Activated CD8-positive, alpha-beta T cell treated with anti-CD3 and anti-CD28 coated beads, Interleukin-2, amount 10 ng/mL, durations not matched to agents 7 days and 5 days (primary cell): ENCODE measurements at places on chromosomes 11 and 22. TPM values are rescaled to one million over a fixed set of nuclear protein-coding genes. Genes with fewer than 3 reads are reported as not detected.
A peak's percentile ranks its signal among the peaks of the same experiment; 100 is the strongest.

INS gene
- not detected for total RNA-seq

DNA sequence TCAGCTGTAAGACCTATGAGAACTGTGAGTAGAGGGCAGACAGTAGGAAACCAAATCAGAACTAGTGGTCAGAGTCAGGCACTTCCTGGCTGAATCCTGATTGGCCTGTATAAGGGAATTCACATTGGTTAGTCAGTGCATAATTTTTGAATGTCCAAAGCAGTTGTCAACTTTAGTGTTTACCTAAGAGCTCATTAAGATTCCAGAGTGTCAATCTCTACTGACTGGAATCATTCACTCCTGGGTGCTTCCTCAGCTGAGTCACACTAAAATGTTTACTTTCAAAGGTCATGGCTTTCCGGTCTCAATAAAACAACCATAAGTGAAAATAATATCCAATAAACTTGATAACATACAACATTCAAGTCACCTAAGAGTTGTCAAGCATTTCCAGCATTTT lies 306.1 kb downstream of the C11orf87 start:
- no peak for DNase-seq

RAC2 gene
- 1,252 TPM for total RNA-seq

GRCh38 chr11:78397398-78397797 lies 20.2 kb downstream of the GAB2 start:
- DNase-seq, result peak; percentile 49

GRCh38 chr22:19891317-19892256 lies 36.9 kb upstream of the GNB1L start:
- peak; percentile 80 for DNase-seq

PGA5 gene
- not detected for total RNA-seq

DDX17 gene
- 443 TPM for total RNA-seq

SEZ6L gene
- total RNA-seq, result not detected

DNA sequence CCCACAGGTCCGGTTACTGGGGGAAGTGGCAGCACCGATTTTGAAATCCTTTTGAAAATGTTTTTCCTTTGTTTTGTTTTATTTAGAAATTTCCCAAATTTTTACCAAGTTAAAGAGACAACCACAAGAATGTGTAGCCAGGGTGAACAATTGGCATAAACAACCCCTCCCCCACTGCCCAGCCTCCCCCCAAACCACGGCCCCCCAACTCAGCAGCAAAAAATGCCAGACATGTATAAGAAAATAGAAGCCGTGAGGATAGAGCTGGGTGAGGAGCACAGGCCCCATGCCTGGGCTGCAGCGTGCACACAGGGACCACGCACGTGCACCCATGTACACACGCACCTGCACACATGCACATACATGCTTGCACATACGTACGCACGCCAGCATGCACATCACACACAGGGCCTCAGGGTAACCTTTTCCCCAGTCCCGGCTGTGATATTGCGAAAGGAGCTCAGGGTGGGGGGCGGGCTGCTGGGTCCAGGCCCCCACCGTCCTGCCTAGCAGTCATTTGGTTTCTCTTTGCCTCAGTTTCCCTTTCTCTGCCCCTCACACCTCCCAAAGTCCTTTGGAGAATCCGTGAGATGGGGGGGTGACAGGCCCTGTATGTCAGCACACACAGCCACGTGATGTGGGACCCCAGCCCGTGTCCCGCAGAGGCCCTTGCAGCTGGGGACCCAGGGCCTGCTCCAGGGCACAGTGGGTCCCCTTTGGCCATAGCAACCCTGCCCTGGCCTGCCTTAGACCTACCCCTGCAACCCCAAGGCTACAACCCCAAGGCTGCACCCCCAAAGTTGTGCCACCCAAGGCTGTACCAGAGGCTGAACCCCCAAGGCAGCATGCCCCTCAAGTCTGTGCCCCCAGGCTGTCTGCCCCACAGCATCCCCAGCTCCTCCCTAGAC lies 42.9 kb downstream of the IGF2 start:
- DNase-seq, result no peak

DNA sequence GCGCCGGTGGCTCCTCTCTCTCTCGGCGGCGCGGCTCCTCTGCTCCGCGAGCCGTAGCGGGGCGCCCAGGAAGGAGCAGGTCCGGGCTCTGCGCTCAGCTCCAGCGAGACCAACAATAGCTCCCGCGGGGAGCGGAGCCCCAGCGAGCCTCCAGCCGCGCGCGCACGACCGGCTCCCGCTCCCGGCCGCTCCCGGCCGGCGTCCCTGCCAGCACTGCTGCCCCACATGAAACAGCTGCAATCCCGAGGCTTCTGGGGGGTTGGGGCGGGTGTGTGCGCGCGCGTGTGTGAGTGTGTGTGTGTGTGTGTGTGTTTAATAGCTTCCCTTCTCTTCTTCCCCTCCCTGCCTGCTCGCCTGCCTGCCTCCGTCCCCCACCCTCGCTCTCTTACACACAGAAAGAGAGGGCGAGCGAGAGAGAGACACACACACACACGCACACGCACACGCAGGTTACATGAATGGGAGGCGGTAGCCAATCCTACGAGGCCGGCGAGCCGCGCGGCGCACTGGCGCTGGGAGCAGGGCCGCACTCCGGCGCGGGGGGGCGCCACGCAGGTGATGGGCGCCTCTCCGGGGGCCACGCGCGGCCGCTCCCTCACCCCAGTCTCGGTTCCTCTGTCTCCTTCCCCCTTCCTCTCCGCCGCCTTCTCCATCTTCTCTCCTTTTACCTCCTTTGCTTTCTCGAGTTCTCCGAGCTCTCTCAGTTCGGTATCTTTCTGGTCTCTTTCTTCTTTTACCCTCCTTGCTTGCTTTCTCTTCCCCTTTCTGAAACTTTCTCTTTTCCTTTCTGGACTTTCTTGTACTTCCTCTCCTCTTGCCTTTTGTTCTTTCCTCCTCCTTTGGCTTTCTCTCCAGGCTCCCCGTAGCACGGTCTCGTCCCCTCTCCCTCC lies at the start of gene TENM4:
Gene TENM4 (minus strand): TSS at position 460 of the 890 bp plus-strand sequence. CDS start 371,086 bp downstream, outside the sequence.
- DNase-seq, result no peak

DNA sequence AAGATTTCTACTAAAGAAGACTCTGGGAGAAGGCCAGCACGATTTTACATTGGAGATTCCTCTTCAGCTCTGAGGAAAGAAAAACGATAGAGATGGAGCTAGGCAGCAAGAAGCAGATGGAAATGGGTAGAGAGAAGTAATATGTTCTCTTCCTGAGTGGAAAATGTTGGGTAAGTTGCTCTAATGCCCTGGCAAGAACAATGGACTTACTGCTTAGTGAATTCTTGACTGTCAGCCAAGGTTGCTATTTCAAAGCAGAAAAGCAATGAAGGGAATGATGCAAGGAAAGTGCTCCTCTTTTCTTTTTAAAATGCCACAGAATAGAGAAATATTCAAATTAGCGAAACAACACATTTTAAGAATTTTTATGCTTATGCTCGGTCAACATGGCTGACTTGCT lies 38.4 kb upstream of the CWF19L2 start:
- no peak for DNase-seq

DNA sequence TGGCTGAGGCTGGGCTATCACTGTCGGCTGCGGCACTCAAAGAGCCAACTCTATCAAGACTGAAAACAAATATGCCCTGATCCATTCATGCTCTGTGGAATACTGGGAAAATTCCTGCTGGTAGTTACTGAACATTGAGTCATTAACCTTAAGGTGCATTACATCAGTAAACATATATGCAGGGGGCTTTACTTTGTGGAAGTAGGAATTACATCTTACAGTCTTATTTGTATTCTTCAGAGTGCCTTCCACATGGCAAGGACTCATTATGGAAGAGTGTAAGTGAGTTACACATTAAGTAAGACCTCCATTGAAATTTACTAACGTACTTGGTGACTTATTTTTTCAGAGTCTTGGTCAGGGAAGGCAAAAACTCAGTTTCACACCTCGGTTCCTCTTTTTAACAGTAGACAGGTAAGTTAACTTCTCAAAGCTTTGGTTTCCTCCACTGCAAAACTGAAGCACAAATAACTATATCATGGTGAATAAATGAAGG lies 4.5 kb downstream of the OR5B21 start:
- no peak for DNase-seq

CHRNA10 gene
- 3.0 TPM for total RNA-seq

SMC1B gene
- total RNA-seq, result 2.1 TPM

- DNase-seq, result no peak
Measured at GRCh38 chr11:61855939-61856680, 28.0 kb downstream of the FADS2 start.

DNA sequence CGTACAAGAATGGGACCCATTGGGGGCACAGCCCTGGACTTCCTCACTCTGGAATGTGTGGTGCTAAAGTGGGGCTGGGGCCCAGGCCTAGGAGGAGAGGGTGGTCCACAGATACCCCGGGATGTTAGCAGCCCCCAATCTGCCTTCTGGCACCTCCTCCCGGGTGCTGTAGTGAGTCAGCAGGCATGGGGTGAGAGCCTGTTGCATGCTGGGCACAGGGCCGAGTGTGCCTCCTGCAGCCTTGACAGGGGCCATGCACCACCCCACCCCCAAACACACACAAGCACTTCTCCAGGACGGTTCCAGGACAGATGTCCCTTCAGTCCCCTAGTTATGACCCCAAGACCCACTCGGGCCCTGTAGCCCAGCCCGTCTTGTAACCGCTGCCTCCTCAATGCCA lies 23.5 kb upstream of the PHF21A start:
- DNase-seq, result no peak

GRCh38 chr22:50529416-50529896 lies 356 bp downstream of the TYMP start:
- DNase-seq, result no peak

- DNase-seq, result no peak
Measured at GRCh38 chr11:87575088-87575487, 537.4 kb downstream of the TMEM135 start.

KCNJ1 gene
- total RNA-seq, result not detected

ISX gene
- total RNA-seq, result not detected

- no peak for DNase-seq
Measured at GRCh38 chr11:104665641-104666040, 232.6 kb downstream of the CASP12 start.

HTR3A gene
- total RNA-seq, result not detected

DNA sequence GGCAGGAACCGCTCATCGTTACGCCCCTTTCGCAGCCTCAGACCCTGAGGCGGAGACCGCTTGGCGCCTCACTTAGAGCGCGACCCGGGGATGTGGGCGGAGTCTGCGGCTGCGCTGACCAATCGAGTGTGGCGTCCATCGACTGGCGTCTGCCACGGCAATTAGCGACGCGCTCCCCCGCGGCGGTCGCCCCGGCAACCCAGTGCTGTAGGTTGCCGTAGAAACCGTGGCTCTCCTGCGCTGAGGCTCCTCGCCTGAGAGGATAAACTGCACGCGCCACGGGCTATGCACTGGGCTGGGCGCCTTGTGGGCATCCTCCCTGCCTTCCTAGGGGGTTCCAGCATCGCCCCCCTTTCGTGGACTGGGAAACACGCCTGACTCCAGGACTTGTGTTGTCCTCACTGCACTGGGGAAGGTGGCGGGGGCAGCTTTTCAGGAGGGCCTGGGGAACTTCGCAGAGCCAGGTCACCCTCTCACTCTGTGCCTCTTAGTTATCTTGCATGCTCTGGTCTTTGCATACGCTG lies 701 bp upstream of the P2RX6 start:
- DNase-seq, result peak; percentile 92

DNA sequence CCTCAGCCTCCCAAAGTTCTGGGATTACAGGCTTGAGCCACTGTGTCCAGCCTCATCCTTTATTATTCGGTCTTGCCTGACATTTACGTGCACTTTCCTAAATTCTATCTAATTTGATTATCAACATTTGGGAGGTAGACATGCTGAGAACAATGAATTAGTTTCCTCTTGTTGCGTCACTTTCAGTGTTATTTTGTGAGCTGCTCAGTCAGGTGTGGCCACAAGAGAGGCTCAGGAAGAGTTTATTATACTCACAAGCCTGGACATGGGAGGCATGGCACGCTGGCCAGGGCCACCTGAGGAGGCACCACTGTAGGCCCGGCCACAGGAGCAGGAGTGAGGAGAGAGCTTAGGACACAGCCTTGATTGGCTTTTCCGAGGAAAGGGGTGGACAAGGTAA lies 59.7 kb upstream of the RBFOX2 start:
- no peak for DNase-seq

PCF11 gene
- 67.2 TPM for total RNA-seq
